ENCODE measurements at places on chromosomes 1 and 21. TPM values are rescaled to one million over a fixed set of nuclear protein-coding genes. Genes with fewer than 3 reads are reported as not detected.

The VANGL2 gene
- 2.2 TPM for total RNA-seq

GRCh38 chr1:223030871-223031400 is 112.1 kb downstream of the TLR5 start:
- no peaks in the 10 kb centered on the region for H3K36me3 ChIP-seq
- 0 out of 2 replicates have a peak, but pooled peaks cover 2% of the 10 kb centered on the region for H3K4me1 ChIP-seq
- H3K27me3 ChIP-seq = no peaks in the 10 kb centered on the region
- no peak for DNase-seq

- no peaks in the 10 kb centered on the region for H3K4me1 ChIP-seq
- no peak overlapping the region for H3K4me3 ChIP-seq
- no peaks in the 10 kb centered on the region for H3K27me3 ChIP-seq
- no peaks in the 10 kb centered on the region for H3K36me3 ChIP-seq
- H3K27ac ChIP-seq = no peak overlapping the region
Measured at GRCh38 chr21:21162786-21163185, 164.6 kb downstream of the NCAM2 start.

The PTPRF gene
- total RNA-seq = 11.0 TPM

DNA sequence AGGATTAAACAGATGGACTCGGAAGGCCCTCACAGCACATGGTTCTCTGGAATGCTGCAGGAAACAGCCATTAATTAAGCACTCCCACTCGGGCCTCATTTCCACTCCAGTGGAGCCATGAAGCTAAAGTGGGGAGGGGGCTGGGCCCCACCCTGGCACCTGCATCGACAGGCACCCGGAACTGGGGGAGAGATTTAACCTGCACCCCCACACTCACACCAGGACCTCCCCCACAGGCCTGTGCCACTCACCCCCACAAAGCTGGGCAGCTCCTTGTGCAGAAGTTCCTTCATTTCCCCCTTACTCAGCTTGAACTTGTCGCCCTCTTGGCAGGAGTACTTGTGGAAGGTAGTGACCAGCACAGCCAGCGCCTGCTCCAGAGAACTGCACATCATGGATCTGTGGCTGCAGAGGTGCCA is 2.2 kb downstream of the S100A2 start:
- H3K4me3 ChIP-seq = no peak overlapping the region
- H3K36me3 ChIP-seq = 0 out of 2 replicates have a peak, but pooled peaks cover 4% of the 10 kb centered on the region
- H3K4me1 ChIP-seq = peaks cover 48% of the 10 kb centered on the region
- no peak for DNase-seq
- no peaks in the 10 kb centered on the region for H3K27me3 ChIP-seq
- H3K27ac ChIP-seq = no peak overlapping the region

DNA sequence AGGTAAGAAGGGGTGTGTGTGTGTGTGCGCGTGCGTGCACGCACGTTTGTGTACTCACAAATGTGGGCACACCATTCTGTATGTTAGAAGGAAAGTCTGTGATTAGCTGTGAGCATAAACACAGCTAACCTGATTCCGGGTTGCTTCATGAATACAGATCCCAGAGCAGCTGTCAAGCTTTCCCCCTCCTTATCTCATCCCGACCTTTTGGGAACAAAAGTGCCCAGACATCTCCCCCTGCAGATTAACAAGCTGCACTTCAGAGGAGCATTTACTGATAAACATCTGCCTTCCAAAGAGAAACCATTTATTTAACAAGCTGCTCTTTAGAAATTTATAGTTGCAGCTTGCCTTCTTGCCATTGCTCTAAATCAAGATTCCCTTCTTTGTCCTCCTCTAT is 97.0 kb downstream of the MT1HL1 start:
- no peak overlapping the region for H3K27ac ChIP-seq
- no peaks in the 10 kb centered on the region for H3K36me3 ChIP-seq
- no peaks in the 10 kb centered on the region for H3K27me3 ChIP-seq
- H3K4me3 ChIP-seq = no peak overlapping the region
- peaks cover 12% of the 10 kb centered on the region for H3K4me1 ChIP-seq
- no peak for DNase-seq

GRCh38 chr1:178908358-178908757 is 37.5 kb upstream of the ANGPTL1 start:
- DNase-seq = no peak
- no peak overlapping the region for H3K4me3 ChIP-seq
- no peaks in the 10 kb centered on the region for H3K27me3 ChIP-seq
- no peak overlapping the region for H3K27ac ChIP-seq
- H3K36me3 ChIP-seq = no peaks in the 10 kb centered on the region

The SYPL2 gene
- not detected for total RNA-seq

- no peak overlapping the region for H3K4me3 ChIP-seq
- H3K27me3 ChIP-seq = no peaks in the 10 kb centered on the region
- DNase-seq = no peak
Measured at GRCh38 chr1:43279666-43280065, 5.7 kb downstream of the C1orf210 start.

All from SJSA1 (cell line).